ENCODE measurements at places on chromosomes 1 and 21.

DNA sequence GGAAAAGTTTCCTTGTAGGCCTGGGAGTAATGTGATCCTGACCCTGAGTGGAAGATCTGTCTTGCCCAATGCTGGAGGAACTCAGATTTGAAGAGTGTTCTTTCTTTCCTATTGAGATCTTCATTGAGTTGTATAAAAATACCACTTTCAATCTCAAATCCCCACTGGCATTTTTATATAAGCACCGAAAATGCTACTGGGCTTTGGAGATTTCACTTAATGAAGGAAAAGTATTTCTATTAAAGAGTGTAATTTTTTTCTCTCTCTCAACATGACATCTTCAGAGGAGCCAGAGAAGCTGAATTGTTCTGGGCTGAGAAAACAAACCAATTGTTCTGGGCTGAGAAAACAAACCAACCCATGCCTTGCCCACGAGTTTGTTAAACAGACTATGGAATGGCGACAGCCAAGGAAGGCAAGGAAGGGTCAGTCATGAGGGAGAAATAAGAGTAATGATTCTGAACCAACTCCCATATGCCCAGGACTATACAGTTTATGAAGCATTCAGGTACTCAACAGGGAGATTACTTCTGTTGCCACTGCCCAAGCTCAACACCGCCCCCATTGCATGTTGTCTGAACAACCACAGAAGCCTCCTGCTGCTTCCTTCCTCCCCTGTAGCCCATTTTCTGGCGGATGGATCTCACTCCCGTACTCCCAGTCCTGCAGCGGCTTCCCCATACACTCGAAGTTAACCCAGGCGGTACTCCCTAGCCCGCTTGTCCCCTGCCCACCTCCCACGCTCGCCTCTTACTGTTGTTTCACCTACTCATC is 103.2 kb downstream of the BEND5 start:
- no peak for DNase-seq

DNA sequence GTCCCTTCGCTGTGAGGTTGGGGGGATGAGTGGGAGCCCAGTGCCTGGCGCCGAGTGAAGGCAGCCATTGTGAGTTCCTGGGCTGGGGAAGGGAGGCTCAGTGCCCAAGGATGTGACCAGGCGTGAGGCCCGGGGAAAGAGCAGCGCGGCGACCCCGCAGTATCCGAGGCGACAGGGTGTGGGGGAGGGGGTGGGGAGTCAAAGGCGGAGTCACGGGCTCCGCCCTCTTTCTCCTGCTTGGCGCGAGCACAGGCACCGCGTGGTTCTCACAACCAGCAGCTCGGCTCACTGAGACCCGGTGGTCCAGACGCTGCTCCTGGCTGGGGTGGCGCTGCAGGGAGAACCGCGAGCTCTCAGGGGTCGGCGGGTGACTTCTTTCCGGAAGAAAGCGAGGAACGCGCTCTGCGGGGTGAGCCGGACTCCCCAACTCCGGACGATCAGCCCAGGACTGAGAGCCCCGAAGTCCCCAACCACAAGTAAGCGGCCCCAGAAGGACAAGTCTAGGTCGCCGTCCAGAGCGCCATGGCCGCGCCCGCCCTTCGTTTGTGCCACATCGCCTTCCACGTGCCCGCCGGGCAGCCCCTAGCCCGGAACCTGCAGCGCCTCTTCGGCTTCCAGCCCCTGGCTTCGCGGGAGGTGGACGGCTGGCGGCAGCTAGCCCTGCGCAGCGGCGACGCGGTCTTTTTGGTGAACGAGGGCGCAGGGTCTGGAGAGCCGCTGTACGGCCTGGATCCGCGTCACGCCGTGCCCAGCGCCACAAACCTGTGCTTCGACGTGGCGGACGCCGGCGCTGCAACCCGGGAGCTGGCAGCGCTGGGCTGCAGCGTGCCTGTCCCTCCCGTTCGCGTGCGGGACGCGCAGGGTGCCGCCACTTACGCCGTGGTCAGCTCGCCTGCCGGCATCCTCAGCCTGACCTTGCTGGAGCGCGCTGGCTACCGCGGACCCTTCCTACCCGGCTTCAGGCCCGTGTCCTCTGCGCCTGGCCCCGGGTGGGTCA is at the start of gene HPDL:
Gene HPDL, plus strand, starts transcription at position 269 of the 997 bp plus-strand sequence. Its CDS starts 254 bp downstream, at position 523.
- DNase-seq, result peak; percentile 44

DNA sequence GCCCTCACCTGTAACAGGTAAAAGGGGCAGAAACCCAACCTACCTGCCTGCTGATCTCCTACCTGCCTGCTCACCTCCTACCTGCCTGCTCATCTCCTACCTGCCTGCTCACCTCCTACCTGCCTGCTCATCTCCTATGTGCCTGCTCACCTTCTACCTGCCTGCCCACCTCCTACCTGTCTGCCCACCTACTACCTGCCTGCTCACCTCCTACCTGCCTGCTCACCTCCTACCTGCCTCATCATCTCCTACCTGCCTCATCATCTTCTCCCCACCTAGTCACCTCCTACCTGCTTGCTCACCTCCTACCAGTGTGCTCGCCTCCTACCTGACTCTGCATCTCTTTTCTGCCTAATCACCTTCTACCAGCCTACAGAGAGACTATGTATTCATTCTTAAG is 452.9 kb downstream of the MATN1 start:
- no peak for DNase-seq

DNA sequence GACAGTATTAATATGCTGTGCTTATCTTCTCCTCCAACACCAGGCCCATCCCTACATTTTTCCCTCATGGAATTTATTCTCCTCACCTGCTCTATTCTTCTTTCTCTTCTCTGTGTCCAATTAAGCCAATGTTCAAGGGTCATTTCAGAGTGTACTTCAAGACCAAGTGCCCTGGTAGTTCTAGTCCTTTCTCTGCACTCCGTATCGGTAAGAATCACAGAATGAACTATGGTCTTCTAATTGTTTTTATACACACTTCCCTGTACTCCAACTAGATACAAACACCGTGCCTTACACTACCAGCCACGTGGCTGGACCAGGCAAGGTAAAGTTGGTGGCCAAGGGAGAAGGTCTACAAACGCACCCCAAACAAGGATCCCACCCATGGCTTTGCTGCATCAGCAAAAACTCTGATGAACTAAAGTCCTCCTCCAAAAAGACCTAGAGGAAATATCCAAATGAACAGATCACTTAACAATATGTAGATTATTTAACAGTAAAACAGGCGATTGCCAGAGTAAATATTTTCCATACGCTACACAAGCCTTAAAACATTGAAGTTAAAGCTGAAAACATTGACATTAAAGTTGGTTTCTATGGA is 40.1 kb upstream of the LPAR3 start:
- no peak for DNase-seq

DNA sequence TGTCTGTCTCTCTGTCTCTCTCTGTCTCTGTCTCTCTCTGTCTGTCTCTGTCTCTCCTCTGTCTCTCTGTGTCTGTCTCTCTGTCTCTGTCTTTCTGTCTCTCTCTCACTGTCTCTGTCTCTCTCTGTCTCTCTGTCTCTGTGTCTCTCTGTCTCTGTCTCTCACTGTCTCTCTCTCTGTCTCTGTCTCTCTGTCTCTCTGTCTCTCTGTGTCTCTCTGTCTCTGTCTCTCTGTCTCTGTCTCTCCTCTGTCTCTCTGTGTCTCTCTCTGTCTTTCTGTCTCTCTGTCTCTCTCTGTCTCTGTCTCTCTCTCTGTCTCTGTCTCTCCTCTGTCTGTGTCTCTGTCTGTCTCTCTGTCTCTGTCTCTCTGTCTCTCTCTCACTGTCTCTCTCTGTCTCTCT is 873 bp upstream of the COL6A1 start:
- DNase-seq, result no peak

DNA sequence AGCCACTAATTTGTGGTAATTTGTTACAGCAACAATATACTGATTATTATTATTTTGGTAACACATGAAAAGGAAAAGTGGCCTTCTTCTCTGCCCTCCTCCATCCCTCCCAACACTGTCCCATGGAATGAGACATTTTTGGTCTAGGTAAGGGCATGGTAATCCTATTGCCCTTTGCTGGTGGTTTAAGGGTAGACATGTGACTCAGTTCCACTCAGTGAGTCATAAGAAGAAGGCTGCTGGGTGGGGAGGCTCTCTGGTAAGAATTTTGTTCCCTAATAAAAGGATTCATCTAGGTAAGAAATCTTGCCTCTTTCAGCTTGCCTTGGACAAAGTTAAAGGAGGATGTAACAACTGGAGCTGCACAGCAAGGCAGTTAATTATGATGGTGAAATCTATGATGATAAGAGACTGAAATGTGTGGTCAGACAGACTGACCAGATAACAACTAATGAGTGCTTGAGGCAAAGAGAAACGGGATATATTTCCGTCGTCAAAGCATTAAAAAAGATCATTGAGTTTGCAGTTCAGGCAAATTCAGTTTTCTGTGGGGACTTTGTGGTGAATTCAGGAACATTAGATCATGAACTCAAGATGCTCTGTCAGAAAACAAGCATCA is 232.0 kb upstream of the KCNK2 start:
- no peak for DNase-seq

DNA sequence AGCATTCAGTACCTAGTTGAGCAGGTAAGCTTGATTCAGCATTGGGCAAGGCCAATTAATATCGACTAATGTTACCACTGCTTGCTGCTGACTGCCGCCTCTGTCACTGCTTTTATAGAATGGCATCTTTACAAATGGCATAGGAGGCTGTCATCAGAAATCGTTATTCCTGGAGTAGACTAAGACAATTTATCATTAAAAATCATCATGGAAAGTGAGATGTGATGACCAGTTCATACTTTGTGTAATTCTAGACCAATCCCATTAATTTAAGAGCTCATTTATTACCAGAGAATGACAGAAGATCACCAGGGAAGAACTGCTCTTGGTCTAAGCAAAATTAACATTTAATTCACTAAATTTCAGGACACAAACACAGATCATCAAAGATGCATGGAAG is 254.0 kb downstream of the SPATA17 start:
- DNase-seq, result no peak

DNA sequence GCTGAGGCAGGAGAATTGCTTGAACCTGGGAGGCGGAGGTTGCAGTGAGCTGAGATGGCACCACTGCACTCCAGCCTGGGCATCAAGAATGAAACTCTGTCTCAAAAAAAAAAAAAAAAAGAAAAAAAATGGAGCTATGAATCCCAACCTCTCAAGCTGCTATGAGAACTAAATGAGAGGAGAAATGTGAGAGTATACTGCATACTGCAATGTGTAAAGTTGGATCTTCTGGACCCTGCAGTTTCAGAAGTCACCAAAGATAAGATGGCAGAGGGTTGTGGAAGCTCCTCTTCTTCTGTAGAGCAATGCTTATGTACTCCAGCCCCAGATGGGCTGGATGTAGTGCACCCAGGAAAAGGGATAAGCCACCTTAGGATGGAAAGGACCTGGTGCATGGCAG is 55.6 kb downstream of the PLXNA2 start:
- DNase-seq, result no peak

DNA sequence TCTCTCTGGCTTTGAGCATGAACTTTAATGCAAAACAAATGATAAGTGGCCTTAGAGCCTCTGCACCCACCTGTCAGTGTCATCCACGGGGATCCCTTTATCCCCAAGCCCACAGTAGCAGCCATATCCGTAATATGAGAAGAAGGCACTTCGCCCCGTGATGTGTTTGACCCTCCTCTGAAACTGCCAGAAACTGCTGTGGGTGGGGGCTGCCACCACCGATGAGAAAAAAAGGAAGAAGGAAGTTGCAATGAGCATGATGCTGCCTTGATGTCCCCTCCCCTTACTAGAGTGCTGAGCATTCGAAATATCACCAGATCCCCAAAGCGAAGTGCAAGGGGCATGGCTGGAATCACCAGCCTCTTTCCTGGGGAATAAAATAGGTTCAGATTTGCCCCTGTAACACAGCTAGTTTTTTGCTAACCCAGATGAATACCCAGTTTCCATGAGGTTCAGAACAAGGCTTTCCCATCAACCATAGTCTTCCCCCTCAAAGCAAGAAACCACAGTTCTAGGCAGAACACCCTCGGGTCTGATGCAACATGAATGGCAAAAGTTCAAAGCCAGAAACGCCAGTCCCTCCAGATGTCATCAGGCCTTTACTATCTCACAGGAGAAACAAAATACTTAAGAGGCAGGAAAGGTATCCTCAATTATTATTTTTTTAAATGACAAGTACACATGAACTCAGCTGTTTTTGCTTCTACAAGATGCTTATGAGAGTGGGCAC is 10.8 kb upstream of the UBXN10 start:
- no peak for DNase-seq

DNA sequence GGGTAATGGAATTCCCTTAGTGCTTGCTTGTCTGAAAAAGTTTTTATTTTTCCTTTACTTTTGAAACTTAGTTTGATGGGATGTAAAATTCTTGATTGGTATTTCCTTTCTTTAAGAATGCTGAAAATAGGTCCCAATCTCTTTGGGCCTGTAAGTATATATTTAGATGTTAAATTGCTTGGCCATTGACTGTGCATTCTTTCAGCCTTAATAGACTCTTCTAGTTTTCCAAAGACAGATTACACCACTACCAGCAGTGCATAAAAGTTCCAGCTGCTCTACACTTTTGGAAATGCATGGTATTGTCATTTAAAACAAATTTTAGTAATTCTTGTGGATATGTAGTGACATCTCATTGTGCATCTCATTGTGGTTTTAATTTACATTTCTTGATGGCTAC is 464.8 kb upstream of the USP24 start:
- no peak for DNase-seq

DNA sequence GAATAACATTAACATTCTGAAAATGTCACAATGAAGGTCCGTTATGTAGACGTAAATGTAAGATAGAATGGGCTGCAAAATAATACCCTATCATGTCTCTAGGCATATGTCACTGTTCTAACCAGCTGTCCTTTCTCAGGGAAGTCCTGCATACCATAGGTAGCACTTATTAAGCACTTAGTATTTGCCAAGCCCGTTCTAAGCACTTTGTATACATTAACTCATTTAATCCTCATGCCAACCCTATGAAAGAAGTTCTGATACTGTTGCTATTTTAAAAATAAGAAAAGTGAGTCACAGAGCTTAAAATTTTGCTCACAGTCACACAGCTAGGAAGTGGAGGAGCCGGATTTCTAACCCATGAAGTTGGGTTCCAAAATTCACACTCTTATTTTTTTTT is 15.7 kb downstream of the GAS5 start:
- DNase-seq, result no peak

DNA sequence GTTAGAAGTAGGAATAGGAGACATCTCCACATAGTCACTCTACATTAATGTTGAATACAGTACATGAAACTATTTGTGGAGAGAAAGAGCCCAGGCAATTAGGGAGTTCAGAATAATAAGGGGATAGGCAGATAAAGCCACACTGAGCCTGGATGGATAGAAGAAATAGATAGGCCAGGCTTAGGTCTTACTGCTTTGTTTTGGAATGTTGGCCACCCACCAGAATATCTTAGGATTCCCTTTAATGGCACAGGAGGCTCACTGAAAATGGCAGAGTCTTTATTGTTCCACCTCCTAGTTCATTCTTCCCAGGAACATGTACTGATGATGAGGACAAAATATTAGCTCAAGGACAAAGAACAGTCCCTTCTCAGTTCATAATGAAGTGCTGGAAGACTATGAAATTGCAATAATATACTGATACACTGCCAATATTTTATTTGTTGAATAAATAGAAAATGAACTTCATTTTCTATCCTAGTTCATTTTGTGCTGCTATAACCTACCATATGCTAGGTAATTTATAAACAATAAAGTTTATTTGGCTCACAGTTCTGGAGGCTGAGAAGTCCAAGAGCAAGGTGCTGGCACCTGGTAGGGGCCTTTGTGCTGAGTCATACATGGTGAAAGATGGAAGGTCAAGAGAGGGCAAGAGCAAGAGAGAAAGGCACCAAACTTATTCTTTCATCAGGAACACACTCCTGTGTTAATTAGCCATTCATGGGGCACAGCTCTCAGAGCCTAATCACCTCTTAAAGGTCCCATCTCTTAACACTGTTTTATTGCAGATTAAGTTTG is 87.3 kb downstream of the TBX15 start:
- no peak for DNase-seq

- no peak for DNase-seq
These were observed 121.9 kb upstream of the TSPAN2 start for GRCh38 chr1:115211071-115211745.

Measured in activated T-helper 2 cell treated with anti-CD3 and anti-CD28 coated beads, Interferon-gamma antibody, Interleukin-2, Interleukin-4, amounts not matched to agents 10 μg/mL and 5 μg/mL and 100 μg/mL, durations not matched to agents 14 hours and 24 hours and 36 hours (primary cell).